IMR-90 (cell line): ENCODE measurements at places on chromosomes 3 and 15. TPM values are rescaled to one million over a fixed set of nuclear protein-coding genes. Genes with fewer than 3 reads are reported as not detected.

- peaks cover 24% of the 10 kb centered on the region for H3K36me3 ChIP-seq
- peak overlapping the region; percentile 46 for H3K4me3 ChIP-seq
- no peaks in the 10 kb centered on the region for H3K27me3 ChIP-seq
- peaks cover 7% of the 10 kb centered on the region for H3K4me1 ChIP-seq
- DNase-seq, result no peak
These were observed 340 bp downstream of the TTLL3 start for GRCh38 chr3:9810433-9810770.

GRCh38 chr15:81751256-81751655 lies 294.6 kb downstream of the MEX3B start:
- H3K4me3 ChIP-seq, result no peak overlapping the region
- DNase-seq, result no peak

- H3K27ac ChIP-seq, result no peak overlapping the region
- H3K4me1 ChIP-seq, result no peaks in the 10 kb centered on the region
- no peak overlapping the region for H3K4me3 ChIP-seq
- DNase-seq, result no peak
These were observed 29.9 kb upstream of the NOX5 start for GRCh38 chr15:68984586-68984985.

DNA sequence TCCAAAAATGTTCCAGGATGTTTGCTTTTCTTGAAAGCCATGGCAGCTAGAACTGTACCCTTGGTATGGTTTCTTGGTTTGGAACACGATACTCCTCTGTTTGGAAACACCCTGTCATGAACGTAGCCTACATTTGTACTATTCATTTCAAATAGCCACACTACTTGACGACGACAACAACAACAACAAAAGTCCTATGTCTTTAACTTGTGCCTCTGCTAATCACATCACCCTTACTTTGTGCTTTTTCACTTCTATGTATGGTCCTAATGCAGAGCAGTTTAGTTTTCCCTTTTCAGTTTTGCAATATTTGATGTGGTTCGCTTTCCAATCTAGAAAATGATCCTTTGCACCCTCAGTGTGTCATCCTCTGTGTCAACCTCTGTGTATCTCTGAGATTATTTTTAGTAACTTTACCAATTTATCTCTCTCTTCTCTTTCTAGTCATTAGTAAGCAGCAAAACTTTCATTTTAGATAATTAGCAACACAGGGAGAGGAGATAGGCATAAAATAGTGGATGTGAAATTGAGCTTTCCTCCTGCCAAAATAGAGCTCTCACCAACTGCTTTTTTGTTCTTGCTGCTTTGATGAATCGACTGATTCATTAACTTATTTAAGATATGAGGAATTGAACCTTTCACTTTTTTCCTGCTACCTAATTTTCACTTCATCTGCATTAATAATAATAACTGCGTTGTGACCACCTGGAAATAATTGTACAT lies 44.1 kb upstream of the TP63 start:
- no peaks in the 10 kb centered on the region for H3K4me1 ChIP-seq
- H3K4me3 ChIP-seq, result no peak overlapping the region
- H3K27me3 ChIP-seq, result no peaks in the 10 kb centered on the region
- no peak for DNase-seq
- no peak overlapping the region for H3K27ac ChIP-seq

- H3K27me3 ChIP-seq, result no peaks in the 10 kb centered on the region; the same call in none of the 2 replicates
- no peak for DNase-seq
- no peak overlapping the region for H3K27ac ChIP-seq
- peaks cover 10% of the 10 kb centered on the region for H3K4me1 ChIP-seq
These were observed 27.6 kb upstream of the RAB7A start for GRCh38 chr3:128698211-128699047.

- H3K4me3 ChIP-seq, result no peak overlapping the region
- DNase-seq, result peak; percentile 61
- H3K27me3 ChIP-seq, result no peaks in the 10 kb centered on the region
- H3K27ac ChIP-seq, result no peak overlapping the region
- peaks cover 8% of the 10 kb centered on the region for H3K4me1 ChIP-seq
These were observed 5.5 kb downstream of the ARHGEF3 start for GRCh38 chr3:56796202-56796601.

Gene ADAMTS17
- 0.28 TPM in 1 of 2 replicates, not detected in the other for total RNA-seq

Gene SRGAP3
- total RNA-seq, result 1.1 and 1.4 TPM in 2 replicates
